ENCODE measurements at places on chromosomes 1 and 21.

DNA sequence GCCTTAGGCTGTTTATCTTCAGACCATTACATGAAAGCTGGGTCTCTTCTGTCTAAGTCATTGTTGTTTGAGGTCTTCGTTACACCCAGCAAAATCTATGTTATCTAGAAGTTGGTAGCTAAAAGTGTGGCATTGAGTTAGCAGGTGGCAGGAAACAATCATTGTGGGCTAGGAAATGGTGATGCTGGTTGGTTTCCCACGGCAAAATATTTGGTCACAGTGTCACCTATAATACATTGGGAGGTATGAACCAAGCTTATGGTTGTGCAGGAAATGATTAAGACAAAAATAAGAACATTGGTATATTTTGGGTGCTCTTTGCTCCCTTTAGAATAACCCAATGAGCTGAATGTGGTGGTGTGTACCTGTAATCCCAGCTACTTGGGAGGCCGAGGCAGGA, 169.7 kb downstream of the TRIM33 start:
- DNase-seq: no peak

DNA sequence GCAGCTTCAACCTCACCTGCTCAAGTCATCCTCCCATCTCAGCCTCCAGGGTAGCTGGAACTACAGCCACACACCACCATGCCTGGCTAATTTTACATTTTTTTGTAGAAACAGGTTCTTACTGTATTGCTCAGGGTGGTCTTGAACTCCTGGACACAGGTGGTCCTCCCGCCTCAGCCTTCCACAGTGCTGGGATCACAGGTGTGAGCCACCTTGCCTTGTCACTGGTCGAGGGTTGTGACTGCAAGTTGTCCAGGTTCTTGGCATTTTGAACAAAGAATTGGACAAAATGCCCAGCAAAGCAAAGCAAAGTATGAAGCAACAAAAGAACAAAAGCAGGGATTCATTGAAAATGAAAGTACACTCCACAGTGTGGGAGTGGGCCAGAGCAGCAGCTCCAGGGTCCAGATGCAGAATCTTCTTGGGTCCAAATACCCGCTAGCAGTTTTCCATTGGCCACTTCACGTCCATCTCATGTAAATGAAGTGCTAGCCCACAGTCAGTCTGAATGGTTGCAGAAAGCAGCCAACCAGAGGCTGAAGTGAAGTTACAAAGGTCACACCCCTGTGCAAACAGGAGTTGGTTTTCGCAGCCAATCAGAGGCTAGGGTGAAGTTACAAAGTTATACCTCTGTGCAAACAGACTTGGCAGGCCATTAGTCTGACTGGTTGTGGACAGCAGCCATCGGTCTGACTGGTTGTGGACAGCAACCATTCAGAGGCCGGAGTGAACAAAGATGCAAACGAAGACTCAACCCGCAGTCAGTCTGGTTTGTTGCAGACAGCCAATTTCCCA, 109.5 kb upstream of the KIF26B start:
- DNase-seq: no peak

GRCh38 chr1:151720125-151720524, 1.2 kb upstream of the RIIAD1 start:
- DNase-seq: no peak

GRCh38 chr1:89462250-89462649, 62.4 kb upstream of the LRRC8B start:
- no peak for DNase-seq

DNA sequence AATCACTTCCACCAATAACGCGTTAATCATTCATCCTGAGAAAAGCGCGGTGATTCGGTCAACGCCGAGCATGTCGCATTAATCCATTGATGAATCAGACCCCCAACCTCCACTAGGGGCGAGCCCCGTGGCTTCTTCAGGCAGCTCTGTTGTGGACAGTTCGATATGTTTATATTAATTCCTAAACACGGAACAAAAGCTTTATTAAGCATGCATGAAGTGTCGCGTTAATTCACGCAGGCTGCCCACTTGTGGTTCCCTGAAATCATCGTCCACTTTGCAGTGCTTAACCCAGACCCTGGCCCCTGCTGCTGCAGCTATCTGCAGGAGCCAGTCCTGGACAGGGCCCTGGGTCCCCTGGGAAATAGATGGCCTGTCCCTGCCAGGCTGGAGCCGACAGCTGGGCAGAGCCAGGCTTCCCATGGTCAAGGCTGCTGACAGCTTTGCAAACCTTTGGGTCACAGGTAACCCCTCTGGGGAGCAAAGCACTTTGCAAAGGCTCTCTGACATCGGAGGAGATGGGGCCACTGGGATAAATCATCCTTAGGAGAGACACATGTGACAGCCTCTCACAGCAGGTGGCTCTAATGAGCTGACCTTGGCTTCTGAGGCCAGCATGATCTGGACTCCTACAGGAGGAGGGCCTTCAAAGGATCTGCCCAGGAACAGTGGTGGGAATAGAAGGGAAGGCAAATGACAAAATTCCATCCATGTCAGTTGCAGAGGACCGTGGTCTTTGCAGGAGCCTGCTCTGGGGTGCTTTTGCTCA, 137.0 kb upstream of the AJAP1 start:
- DNase-seq: no peak

GRCh38 chr1:221397606-221398005, 344.3 kb downstream of the DUSP10 start:
- DNase-seq: no peak

- DNase-seq: no peak
Measured at GRCh38 chr1:37053173-37053572, 18.9 kb upstream of the GRIK3 start.

- DNase-seq: no peak
Measured at GRCh38 chr1:227951624-227952373, 4.1 kb upstream of the WNT9A start.

GRCh38 chr1:56070601-56071000, 508.8 kb downstream of the PLPP3 start:
- DNase-seq: no peak

- DNase-seq: no peak
Measured at GRCh38 chr1:85447006-85447943, 17.7 kb downstream of the DDAH1 start.

DNA sequence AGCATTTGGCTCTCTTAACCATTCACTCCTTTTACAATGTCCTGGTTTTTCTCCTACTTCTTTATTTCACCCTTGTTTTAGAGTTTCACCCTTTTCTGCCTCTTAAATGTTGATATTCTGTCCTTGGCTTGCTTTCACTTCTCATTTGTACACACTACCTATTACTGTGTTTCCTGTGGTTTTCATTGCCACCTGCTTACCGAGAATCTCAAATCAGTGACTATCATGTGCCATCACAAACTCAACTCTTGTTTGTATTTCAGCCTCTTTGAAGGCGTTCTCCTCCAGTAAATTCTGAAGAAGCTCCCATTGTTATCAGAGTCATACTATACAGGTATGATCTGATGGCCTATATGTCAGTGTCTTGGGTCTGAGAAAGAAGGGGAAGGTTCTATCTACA, 65.7 kb downstream of the NPHS2 start:
- no peak for DNase-seq

GRCh38 chr1:112309499-112309898, 86.5 kb upstream of the CTTNBP2NL start:
- DNase-seq: no peak

Measured in stimulated activated CD4-positive, alpha-beta T cell treated with anti-CD3 and anti-CD28 coated beads, TNF-alpha, amount 100 ng/mL, for 48 hours (primary cell).